ENCODE measurements at places on chromosomes 5 and 9.
A peak's percentile ranks its signal among the peaks of the same experiment; 100 is the strongest.

GRCh38 chr9:111731928-111732327, 62.8 kb downstream of the SHOC1 start:
- no peak for DNase-seq

DNA sequence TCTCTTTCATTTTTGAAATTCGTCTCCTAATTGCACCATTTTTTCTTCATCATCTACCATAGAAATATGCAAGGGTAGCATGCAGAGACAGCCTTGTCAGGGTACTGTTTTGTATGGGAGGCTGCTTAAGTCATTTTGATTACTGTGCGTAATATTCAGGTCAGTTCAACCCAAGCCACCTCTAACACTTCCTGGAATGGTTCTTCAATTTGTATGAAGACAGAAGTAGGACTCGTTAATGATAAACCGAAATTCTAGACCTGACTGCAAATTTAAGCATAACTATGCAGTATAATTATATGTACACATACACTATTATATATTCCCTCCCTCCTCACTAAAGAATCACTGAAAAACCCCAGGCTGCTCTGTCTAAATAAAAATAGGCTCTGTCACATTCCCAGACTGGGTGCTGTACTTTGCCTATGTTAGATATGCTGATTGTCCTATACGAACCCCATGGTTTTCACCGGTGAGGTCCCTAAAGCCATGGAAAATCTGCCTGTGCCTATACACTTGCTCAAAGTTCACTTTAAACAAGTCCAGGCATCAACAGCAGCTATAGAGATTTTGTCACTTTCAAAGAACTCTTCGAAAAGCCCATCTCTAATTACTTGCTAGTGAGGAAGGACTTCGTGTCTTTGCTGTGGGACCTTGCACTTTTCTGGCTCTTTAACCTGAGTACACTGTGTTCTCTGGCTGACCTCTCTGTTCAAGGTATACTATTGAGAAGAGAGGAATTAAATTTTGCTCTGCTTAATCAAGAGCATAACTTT, 352.1 kb upstream of the CD180 start:
- no peak for DNase-seq

GRCh38 chr5:2442496-2443354, 308.8 kb downstream of the IRX2 start:
- DNase-seq = no peak

DNA sequence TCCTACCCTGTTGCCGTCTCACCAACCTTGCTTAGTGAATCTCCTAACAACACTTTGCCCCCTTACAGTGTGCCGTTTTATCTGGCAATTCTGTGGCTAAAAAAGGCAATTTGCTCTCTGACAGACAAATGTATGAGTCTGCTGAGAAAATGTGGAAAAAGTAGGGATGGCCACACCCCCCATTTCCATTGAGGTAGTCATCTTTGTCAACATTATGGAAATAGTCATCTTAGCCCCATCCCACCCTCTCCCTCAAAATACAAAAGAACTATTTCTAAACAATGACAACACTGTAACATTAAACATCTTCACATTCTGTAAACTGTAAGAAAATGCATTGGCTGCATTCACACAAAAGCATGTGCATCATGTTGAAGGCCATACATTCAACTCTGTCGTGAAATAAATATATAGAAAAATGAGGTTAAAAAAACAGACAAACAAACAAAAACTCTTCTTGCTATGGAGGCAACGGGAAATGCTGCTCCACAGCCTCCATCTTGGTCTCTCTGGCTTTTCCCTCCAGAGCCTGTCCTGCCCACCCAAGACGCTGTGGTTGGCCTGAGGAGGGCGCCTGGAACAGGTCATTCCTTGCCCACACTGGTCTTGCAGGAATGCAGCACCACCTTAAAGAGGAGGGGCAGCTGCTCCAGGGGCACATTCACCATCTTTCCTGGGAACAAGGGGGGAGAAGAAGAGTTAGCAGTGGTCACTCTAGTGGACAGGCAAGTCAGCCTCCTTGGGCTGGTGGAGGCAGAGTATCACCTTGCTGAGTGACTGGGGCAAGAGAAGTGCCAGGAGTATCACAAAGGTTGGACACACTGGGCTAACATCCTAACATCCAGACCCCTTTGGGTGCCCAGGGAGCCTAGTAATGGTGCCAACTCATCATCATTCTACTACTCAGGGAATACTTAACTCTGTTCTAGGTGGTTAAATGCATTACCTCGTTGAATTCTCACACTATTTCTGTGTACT, 15.2 kb upstream of the NR5A1 start:
- DNase-seq = peak; percentile 18

- no peak for DNase-seq
Observed at GRCh38 chr5:139390639-139391569, 1.2 kb upstream of the MZB1 start.

- peak; percentile 50 for DNase-seq
Observed at GRCh38 chr9:131554087-131554842, 8.9 kb downstream of the PRRT1B start.

DNA sequence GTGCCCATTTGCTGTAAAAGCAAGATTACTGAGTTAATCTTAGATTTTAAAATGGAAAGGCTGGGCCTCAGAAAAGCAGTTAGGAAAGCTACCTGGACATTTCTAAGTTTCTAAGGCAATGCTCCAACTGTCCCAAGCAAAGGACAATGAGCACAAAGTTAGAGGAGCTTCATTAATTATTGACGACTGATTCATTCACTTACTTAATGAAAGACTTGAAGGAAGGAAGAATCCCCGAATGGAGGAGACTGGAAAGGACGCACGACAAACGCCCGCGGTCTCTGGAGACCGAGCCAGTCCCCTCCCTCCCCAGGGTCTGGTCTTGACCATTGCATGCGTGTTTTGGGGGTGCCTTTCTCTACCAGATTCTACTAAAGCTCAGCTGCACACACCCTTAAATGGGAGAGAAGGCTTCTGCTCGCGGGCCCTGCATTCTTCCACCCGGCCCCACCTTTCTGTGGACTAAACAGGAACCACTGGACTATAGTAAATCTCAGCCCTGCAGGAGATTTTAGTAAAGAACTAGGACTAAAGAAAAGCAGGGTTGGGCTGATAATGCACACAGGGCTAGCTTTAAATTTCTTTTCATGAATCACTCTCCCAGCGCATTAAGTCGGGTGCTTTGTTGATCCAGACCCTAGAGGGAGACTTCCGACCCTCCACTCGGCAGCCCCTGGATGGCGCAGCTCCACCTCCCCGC, 44.8 kb downstream of the CTSL start:
- DNase-seq = no peak

GRCh38 chr5:87729781-87730180, 317.1 kb upstream of the CCNH start:
- DNase-seq = no peak

GRCh38 chr9:89781838-89782540, 177.2 kb downstream of the GADD45G start:
- no peak for DNase-seq

- no peak for DNase-seq
Observed at GRCh38 chr9:129377931-129378661, 200.0 kb upstream of the IER5L start.

DNA sequence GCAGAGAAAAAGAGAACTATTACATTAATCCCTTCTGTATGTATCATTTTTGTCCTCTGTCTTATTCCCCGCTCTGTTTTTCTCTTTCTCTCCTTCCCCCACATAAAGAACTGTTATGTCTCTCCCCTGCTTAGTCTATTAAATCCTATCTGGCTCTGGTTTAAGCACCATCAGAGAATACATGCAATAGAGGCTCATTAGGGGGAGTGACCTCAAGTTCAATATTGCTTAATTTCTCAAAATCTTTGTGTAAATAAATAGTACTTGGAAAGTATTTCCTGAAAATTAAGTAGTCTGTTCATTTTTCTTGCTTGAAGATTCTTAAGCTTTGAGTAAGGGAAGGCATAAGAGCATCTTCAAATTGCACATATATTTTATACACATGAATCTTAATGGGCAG, 41.2 kb upstream of the FAM174A start:
- DNase-seq = no peak

GRCh38 chr9:14057368-14058324, 256.3 kb downstream of the NFIB start:
- DNase-seq = no peak

- DNase-seq = peak; percentile 89
Observed at GRCh38 chr9:36400332-36401163, 479 bp upstream of the RNF38 start.

- DNase-seq = no peak
Observed at GRCh38 chr5:84362061-84362720, 22.5 kb downstream of the EDIL3 start.

DNA sequence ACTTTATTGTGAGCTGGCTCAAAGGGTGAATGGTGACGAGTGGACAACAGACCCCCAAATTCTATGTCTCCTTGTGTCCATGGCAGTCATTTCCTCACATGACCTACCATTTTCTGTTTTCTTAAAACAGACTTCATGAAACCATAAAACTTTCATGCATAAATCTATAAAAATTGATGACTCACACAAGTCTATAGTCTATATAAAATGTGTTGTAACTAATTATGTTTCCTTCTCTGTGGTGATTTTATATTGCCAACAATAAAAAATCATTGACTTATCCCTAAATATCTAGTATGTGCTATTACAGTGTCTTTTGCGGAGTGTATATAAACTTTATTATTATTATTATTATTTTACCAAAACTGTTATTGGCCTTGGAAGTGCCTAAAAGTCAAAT, 382.4 kb downstream of the MAT2B start:
- no peak for DNase-seq

DNA sequence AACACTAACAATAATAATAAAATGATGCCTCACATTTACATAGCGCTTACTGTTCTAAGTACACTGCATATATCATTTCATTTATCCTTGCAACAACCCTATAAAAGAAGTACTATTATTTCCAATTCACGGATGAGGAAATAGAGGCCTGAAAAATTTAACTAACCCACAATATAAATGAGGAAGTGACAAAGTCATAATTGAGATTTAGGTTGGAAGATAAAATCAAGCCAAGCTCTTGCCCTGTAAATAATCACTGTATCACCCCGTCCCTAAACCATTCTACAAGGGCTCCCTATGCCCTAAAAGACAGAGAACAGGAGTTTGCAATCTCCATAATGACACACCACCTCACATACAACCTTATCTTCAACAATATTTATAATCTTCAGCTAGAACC, 49.6 kb downstream of the STRBP start:
- DNase-seq = no peak

GRCh38 chr9:128106181-128106939, 21.2 kb downstream of the PTGES2 start:
- DNase-seq = no peak

DNA sequence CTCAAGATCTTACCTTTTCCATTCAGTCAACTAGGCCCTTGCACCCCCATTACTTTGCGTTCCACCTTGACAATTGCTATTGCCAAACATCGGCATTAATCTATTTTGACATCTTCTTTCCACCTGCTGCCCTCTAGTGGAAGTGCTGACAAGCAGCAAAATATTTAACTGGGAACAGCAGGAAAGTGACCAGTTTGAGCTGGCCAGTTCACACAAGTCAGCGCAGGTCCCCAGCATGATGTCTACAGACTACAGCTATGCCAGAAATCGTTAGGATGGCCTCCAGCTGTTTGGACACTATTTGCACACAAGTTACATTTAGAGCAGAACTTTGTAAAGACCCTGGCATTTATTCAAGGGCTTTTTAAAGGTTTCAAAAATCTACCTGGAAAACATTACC, 160.1 kb downstream of the GHR start:
- DNase-seq = peak; percentile 53

DNA sequence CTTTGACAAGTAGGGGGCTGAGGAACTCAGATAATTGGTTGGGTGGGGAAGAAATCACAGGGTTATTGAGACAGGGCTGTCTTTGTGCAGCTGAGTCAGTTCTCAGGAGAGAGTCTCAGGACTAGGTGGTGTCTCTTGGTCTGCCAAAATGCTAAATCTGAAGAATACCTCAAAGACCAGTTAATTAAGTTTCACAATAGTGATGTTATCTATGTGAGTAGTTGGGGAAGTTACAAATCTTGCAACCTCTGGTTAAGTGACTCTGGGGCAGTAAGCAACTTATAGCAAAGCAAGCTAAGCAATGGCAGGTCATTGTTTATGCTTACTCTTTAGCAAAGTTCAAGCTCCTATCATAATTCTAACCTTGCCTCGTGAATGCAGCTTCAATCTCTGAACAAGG, 53.6 kb downstream of the GIN1 start:
- DNase-seq = no peak

DNA sequence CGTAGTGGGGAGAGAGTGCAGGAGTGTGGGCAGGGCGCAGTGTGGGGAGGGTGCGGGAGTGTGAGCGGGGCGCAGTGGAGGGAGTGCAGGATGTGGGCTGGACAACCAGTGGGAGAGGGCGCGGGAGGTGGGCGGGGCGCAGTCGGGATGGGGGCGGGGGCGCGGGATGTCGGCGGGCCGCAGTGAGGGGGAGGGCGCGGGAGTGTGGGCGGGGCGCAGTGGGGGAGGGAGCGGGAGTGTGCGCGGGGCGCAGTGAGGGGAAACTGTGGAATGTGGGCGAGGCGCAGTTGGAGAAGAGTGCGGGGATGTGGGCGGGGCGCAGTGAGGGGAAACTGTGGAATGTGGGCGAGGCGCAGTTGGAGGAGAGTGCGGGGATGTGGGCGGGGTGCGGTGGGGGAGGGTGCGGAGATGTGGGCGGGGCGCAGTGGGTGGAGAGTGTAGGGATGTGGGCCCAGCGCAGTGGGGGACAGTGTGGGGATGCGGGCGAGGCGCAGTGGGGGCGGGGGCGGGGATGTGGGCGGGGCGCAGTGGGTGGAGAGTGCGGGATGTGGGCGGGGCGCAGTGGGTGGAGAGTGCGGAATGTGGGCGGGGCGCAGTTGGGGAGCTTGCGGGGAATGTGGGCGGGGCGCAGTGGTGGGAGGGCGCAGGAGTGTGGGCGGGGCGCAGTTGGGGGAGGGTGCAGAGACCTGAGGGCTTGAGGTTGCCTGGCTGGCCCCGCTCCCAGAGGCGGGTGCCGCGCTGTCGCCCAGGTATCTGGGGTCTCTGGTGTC, at the start of gene NXNL2:
Gene NXNL2 (plus strand): TSS at position 723 of the 770 bp plus-strand sequence. CDS start 257 bp downstream, outside the sequence.
- DNase-seq = peak; percentile 78

DNA sequence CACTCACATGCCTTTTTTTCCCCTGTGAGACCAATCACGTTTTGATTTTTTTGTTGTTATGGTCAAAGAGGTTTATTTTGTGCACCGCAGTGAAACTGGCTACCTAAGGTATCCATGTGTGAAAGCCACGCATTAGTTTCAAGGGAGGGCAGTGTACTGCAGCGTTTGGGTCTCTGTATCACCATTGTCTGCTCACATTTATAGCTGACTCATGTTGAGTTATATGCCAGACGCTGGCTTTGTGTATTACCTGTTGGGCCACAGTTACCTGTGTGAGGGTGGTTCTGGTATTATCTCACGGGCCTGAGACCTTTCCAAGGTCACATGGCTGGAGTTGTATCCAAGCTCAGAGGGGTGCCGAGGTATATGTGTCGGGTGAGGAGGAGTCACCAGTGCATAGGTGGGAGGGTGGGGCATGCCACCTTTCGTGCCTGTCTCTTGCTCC, 75.8 kb downstream of the ARHGAP26 start:
- no peak for DNase-seq
